ENCODE measurements at places on chromosomes 12 and 14.

DNA sequence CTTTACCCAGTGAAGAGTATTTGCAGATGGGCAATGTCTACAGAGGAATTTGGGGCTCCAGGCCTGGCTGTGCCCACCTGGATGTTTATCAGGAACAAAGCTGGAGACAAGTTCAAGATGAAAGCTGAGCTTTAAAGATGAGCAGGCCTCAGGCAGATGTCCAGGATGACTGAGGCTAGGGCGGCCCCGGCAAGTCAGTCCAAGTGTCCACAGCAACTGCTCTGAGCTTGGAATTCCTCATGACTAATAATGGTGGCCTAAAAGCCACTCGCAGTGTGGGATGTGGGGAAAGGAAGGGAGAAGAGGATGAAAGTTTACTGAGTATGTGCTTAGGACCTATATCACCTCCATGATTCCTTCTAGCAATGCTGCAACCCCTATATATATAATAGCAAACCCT is 128.2 kb upstream of the NOS1 start:
- no peak for DNase-seq

GRCh38 chr14:67166450-67166853 is 22.8 kb upstream of the GARIN2 start:
- DNase-seq, result no peak

GRCh38 chr14:78746086-78746595 is 576.0 kb downstream of the NRXN3 start:
- no peak for DNase-seq

GRCh38 chr12:78612190-78612589 is 252.4 kb upstream of the SYT1 start:
- no peak for DNase-seq

GRCh38 chr12:130183585-130184370 is 21.5 kb downstream of the FZD10 start:
- DNase-seq, result no peak

- no peak for DNase-seq
Observed at GRCh38 chr12:72586456-72586855, 314.3 kb downstream of the TRHDE start.

DNA sequence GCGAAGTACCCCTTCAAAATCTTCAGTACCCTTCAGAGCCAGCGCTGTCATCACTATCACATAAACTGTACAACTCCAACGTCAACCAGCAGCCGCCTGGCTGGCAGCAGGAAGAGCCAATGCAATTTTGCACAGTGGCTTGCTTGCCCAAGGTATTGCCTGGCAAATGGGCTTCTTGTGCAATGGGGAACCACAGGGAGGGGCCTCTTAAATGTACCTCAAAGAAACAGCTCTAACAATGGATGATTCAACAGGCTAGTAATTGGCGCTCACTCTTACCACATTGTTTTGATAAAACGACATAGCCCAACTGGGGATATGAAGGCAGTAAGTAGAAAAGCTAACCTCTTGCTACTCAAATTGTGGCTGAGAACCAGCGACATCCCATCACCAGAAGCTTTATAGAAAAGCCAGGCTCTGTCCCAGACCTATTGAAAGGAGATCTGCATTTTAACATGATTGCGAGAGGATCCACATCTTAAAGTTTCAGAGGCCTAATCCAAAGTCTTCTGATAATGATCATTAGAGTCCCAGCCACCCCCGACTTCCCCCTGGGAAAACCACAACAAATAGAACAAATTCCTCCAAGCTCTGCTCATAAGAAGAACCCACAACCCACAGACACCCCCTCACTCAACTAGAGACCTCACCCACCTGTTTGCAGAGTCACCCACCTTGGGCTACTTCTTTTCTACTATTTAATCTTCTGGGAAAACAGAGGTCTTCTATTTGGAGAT is 125.3 kb upstream of the HIF1A start:
- DNase-seq, result no peak

- DNase-seq, result no peak
Observed at GRCh38 chr12:106342397-106343213, 14.9 kb upstream of the POLR3B start.

- DNase-seq, result no peak
Observed at GRCh38 chr14:44215660-44216059, 291.4 kb downstream of the FSCB start.

- DNase-seq, result no peak
Observed at GRCh38 chr12:75366629-75367028, 24.3 kb upstream of the GLIPR1L2 start.

- no peak for DNase-seq
Observed at GRCh38 chr12:88579601-88580050, 645 bp downstream of the KITLG start.

- DNase-seq, result no peak
Observed at GRCh38 chr12:78087363-78087675, 256.6 kb downstream of the NAV3 start.

- no peak for DNase-seq
Observed at GRCh38 chr12:114710151-114710550, 26.2 kb upstream of the TBX3 start.

DNA sequence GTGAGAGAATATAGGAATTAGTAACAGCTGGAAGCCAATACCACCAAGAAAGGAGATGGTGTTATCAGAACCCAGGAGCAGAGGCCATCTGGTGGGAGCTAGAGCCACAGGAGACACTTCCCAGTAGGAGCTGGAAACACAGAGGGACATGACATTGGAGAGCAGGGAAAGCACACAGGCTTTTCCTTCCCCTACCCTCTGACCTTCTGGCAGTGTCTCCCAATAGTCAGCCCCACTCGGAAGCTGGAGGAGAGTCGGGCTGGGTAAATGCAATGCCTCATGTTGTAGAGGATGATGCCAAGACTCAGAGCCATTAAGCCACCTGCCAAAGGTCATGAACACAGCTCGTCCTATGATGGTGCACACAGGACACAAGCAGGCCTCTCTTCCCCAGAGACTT is 538.5 kb downstream of the BCL11B start:
- no peak for DNase-seq

DNA sequence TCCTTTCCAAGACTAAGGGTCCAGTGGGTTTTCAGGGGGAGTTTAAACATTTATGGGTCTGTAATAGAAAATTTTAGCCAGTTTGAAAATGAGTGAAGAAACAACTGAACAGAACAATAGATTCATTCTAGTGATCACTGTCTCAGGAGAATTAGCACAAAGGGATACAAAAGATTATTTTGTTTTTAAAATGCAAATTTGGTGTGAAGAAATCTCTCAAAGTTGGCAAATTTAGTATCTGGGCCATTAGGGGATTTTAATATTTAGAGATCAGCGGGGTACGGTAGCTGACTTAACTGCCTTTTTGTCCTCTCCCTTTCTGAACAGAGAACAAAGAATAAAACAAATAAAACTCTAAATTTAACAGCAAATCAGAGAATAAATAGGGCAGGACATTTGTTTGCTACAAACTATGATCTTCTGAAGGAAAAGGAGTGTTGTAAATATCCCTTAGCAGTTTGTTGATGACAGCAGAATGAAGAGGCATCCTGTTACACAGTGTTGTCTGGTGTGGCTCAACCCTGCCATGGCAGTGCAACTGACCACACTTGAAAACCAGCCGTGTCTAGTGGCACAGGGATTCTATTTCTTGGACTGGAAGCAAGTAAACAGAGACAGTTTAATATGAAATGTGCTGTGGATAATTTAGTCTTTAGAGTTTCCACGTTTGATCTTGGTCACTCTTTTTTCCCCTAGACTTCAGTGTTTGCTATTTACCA is 46.3 kb upstream of the LRTM2 start:
- DNase-seq, result no peak

DNA sequence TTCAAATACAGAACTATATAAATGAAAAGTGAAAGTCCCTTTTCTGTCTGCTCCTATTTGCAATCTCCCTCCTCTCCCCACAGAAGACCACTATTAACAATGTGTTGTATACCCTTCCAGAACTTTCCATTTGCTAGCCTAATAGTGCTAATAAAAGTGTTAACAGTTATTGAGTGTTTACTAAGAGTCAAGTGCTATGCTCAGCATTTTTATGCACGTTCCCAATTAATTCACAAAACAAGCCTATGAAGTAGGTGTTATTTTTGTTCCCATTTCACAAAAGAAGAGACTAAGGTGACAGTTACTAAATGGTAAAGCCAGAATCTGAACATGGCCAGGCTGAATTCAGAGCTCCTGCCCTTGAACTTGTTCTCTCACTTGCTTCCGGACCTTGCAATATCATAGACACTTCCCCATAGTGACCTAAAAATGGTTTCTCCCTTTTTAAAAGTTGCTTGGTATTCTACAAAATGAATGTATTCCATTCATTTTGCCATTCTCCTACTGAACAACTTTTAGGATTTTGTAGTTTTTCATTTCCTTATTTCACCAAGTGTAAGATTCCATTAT is 1.6 kb upstream of the PRKAB1 start:
- DNase-seq, result no peak

DNA sequence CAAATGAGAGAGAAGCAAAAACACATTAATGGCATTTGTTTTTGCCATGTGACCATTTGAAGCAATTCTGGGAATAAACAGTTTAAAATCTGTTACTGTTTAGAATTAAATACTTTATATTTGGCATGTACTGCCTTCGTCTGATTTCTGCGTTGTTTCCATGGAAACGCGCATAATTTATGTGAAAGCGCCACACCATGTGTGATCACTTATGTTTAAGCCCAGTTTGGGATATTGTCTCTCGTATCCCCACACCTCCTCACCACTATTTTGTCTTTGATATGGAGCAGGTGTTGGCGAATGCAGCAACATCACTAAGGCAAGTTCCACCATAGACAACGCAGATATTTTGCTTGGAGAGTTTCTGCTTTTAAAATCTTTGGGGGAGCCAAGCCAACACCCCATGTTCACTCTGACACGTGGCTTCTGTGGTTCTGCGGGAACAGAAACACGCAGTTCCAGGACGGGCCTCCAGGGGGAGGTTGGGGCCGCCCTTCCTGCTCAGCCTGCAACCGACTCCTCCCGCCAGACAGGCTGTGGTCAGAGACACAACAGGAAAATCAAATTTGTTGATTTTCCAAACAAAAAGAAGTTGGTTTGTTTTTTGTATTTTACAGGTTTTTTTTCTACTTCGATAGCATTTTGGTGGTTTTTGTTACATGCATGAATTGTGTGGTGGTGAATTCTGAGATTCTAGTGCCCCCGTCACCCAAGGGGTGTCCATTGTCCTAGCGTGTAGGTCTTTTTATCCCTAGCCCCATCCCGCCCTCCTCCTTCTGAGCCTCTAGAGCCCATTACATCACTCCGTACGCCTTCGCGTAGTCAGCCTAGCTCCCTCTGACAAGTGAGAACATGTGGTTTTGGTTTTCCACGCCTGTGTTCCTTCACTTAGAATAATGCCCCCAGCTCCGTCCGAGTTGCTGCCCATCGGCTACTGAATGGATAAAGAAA is 101.9 kb upstream of the SFSWAP start:
- DNase-seq, result peak; percentile 37

- peak; percentile 56 for DNase-seq
Observed at GRCh38 chr12:124898200-124898922, 16.1 kb downstream of the UBC start.

GRCh38 chr12:22700106-22700505 is 75.1 kb downstream of the ETNK1 start:
- no peak for DNase-seq

- DNase-seq, result no peak
Observed at GRCh38 chr12:124233041-124233796, 61.7 kb upstream of the RFLNA start.

DNA sequence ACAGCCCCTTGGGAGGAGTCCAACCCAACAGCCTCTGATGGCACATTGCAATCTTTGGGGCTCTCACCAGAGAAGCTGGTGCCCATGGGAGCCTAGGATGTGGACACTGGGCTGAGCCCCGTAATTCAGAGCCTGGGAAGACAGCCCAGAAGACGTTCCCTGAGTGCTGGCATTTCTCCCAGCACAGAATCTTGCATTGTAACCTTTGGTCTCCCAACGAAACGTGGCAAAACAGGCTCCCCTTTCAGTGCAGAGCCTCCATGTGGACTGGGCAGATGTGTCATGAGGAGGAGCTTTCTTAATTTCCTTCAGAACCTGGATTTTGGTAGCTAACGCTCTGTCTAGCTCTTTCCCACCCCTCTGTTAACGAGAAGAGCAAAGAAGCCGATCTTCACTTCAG is 26.3 kb downstream of the BATF start:
- DNase-seq, result no peak

DNA sequence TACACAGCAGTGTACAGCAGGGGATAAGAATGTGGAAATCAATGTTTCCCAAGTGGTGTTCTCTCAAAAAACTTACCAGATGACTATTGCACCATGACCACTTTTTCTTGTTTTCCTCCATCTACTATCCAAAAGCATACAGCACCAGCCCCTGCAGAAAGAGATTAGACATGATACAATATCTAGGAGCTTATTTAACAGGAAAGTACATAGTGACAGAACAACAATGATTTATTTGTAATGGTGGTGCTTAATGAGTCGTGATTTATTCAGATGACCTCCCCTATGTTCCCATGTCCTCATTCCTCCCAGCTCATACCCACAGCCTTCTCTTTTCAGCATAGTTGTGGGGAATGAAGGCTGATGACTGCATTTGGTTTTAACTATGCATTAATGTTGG is 413.6 kb downstream of the BTG1 start:
- no peak for DNase-seq

DNA sequence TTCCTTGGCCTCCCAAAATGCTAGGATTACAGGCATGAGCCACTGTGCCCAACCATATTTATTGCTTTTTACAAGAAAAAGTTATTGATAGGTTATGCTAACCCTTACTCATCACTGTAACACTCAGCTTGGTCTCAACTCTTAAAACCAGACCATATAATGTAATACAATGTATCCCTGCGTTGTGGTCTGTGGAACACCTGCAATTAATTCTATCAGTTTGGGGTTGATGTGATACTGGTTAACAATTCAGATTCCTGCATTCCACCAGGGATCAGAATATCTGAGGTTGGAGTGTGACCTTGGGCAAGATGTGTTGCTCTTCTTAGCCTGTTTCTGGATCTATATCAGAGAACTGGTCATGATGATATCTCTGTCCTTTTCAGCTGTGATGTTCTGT is 419.0 kb downstream of the RAD51B start:
- no peak for DNase-seq

DNA sequence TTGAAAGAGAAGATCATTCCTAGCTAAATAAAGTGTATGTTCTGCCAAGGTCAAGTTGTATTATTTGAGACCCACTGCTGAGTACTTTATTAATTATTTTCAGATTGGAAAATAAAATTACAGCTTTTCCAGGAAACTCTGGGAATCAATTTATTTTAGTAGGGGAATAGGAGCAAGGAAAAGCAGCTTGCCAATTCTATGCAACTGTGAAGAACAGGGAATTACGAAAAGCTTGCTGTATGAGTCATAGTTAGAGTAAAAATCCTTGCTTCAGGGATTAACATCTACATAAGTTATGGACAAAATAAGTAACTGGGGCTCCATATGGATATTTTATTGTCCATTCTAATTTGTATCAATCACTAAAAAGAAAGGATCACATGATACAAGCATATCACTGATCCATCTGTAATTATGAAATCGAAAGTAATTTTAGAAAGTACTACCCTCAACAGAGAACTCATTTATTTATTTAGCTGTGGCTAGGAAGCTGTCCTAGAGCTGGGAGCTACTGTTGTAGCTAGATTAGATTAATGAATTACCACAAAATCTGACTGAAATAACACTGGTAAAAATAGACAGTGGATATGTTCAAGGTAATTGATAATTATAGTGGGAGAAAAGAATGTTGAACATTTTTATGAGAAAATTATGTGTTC is 303.5 kb upstream of the NPAS3 start:
- no peak for DNase-seq

All from T-helper 2 cell (primary cell).